ENCODE measurements at places on chromosomes 4 and X.

GRCh38 chr4:182351485-182351884 is 108.3 kb downstream of the TENM3 start:
- no peak for DNase-seq

DNA sequence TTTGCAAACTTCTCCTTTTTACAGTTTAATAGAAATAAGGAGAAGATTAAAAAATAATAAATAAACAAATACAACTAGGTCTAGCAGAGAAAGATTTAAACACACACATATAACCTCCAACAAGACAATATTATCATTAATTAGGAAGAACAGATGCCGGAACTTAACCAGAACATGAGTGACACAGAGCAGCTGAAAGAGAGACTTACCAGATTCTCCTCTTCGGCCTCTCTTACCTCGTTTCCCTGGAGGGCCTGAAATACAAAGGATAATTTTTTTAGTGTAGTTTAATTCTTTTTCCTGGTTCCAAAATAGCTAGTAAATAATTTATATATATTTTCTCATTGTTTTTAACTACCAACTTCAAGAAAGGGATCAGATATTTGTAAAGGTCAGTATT is 252.5 kb downstream of the COL25A1 start:
- DNase-seq, result no peak

- DNase-seq, result no peak
Observed at GRCh38 chr4:146023334-146023967, 84.8 kb upstream of the ZNF827 start.

GRCh38 chrX:94178145-94178788 is 504.3 kb downstream of the FAM133A start:
- DNase-seq, result no peak

- DNase-seq, result no peak
Observed at GRCh38 chrX:106955004-106955772, 35.0 kb downstream of the CLDN2 start.

DNA sequence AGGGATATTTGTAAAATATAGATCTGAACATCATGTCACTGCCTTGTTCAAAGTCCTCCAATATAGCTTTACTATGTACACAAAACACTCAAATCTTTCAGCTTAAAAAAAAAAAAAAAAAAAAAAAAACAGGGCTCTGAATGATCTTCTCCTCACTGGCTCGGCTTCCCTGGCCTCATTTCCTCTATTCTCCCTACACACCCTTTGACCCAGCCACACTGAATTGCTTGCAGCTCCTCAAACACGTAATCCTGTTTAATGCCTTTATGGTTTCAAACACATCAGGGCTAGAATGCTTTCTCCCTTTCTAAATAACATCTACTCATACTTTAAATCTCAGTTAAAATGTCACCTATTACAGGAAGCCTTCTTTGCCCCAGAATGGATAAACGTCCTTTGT is 60.8 kb downstream of the MTMR8 start:
- no peak for DNase-seq

DNA sequence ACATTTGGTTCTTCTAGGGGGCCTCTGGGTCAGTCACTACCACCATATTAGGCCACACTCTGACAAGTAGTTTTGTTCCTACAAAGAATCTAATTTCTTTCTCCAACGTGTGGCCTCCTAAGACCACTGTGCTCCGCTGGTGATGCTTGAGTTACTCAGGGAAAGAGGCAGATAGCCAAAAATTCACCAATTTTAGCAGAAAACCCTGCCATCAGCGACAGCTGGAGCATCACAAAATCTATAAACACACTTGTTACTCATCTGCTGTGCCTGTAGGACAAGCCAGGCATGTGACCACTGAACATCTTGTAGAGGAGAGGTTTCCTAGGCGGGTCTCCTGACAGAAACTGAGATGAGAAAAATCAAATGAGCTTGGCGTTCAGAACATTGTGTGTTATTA is 105.4 kb downstream of the SYNPO2 start:
- DNase-seq, result no peak

- no peak for DNase-seq
Observed at GRCh38 chr4:46645126-46645525, 255.2 kb upstream of the GABRA2 start.

DNA sequence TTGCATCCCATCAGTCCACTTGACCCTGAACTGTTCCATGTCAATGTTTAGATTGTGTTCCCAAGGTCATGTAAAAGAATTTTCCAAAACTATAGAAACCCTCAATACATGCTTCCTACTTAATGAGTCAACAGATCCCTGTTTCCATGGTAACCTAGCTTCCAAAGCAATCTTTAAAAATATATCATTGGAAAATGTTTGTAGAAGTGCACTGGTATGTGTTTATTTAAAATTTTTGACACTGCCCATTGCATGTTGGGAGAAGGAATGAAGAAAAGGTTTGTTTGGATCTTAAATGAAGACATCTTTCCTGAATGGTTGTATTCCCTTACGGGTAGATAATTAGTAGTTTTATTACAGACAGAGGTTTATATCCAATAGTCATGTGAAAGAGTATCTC is 345.3 kb downstream of the GABRG1 start:
- no peak for DNase-seq

DNA sequence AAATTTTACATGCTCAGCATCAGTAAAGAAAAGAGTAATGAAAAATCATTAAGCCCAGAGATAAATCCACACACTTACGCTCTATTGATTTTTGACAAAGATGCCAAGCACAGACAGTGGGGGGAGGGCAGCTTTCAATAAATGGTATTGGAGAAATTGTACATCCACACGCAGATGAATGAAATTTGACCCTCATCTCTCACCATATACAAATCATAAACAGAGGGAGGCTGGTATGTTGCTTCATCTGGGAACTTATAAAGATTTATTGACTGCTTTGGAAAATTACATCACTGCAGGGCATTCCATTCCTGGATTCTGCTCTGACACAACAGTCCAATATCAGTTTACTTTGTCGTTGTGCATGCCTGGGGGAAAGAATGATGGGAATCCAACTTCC is 58.4 kb upstream of the XAGE1A start:
- DNase-seq, result no peak

DNA sequence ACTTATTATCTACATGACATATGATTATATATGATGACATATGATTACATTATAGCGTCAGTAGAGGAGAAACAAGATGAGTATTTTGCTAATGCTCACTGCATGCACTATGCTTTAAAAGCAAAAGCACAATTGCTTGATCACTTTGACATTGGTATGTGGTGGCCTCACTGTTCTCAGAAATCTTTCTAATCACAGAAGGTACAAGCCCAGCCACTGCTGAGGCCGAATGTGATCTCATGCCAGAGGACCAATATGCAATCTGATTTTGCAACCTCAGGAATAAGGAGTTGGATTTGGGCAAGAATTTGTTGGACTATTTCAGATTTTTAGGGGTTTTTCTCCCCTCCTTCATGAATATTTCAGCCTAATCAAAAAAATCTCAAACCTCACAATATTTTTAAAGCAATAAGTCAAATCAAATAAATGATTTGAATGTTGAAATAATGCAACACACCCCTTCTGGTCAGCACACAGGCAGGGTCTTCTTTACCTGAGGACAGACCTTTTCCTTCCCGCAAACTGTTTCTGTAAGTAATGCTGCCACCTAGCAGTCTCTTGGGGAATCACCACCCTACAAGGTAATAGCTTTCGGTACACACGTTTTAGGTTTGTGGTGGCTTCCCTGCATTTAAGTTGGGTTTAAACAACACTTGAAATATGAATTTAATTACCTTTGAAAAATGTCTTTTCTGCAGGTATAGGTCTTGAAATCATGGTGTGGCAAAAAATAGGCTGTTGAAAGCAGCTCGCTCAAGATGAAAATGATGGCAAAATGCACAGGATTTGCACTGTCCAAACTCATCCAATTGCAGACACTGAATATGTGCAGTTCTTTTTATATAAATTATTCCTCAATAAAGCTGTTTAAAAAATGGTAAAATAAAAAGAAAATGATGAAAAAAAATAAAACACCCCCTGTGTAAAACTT is 4.8 kb upstream of the CXCL13 start:
- peak; percentile 19 for DNase-seq

DNA sequence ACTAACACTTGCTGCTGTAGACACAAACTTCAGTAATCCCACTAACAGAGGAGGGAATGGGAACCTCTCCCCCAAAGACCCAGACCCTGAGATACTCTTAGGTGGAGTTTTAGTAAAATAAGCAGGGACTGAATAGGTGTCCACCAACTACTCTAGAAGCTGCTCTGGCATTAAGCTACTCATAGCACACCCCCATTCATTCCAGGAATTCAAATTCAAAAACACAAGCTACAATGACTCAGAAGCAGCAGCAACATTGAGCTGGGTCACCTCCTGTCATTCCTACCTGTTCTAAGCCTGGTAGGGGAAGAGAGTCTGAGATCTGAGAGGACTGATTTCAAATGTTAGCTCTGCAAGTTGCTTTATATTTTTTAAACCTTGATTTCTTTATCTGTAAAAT is 135.4 kb upstream of the FRMPD4 start:
- no peak for DNase-seq

- no peak for DNase-seq
Observed at GRCh38 chr4:129862461-129862860, 766.5 kb downstream of the C4orf33 start.

GRCh38 chr4:144384408-144384807 is 243.9 kb upstream of the GYPA start:
- DNase-seq, result no peak

- peak; percentile 31 for DNase-seq
Observed at GRCh38 chrX:136168929-136169735, 21.8 kb downstream of the FHL1 start.

- DNase-seq, result no peak
Observed at GRCh38 chrX:50495616-50496015, 25.0 kb upstream of the DGKK start.

DNA sequence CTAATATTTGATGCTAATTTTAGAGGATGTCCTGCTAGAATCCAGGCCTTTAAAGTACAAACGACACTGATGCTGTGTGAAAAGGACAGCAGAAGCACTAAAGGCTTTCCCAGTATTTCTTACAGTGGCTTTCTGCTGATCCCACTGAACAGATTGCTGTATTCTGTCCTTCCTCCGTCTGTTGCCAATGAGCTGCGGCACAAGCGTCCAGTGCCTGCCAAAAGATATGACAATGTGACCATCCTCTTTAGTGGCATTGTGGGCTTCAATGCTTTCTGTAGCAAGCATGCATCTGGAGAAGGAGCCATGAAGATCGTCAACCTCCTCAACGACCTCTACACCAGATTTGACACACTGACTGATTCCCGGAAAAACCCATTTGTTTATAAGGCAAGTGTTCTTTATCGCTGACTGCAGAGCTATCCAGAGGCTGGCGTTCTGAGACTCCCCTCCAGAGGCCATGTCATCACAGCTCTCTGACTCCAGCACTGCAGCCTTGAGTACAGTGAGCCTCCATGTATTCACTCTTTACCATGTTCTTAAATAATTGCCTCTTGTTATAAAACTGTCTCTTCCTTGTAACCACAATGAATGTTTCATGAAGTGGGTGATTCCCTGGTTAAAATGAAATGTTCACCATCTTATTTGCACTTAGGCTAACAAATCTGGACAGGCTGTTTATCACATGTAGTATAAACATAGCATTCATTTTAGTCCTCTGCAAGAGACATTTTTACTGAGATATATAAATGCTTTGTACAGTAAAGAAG is 43.6 kb downstream of the GUCY1B1 start:
- DNase-seq, result no peak

- DNase-seq, result no peak
Observed at GRCh38 chrX:1012678-1013300, 199.7 kb downstream of the CRLF2 start.

DNA sequence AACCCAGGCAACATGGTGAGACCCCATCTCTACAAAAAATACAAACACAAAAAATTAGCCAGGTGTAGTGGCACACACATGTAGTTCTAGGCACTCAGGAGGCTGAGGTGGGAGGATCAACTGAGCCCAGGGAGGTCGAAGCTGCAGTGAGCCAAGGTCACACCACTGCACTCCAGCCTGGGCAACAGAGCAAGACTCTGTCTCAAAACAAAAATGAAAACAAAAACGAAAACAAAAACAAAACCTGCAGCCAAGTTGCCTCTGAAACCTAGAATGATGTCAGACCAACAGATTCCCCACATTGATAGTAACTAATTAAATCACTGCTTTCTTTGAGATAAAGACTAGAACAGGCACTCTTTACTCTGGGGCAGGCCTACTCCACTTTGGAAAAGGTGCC is 104.5 kb downstream of the AMELX start:
- no peak for DNase-seq

Measured in endothelial cell (in vitro differentiated cells).